SK-N-SH treated with all-trans-retinoic acid at 6 μM for 48 hours (cell line): ENCODE measurements at places on chromosomes 2 and 18.

- no peak for ATAC-seq
These were observed 52.7 kb downstream of the FAM171B start for GRCh38 chr2:186746584-186746983.

DNA sequence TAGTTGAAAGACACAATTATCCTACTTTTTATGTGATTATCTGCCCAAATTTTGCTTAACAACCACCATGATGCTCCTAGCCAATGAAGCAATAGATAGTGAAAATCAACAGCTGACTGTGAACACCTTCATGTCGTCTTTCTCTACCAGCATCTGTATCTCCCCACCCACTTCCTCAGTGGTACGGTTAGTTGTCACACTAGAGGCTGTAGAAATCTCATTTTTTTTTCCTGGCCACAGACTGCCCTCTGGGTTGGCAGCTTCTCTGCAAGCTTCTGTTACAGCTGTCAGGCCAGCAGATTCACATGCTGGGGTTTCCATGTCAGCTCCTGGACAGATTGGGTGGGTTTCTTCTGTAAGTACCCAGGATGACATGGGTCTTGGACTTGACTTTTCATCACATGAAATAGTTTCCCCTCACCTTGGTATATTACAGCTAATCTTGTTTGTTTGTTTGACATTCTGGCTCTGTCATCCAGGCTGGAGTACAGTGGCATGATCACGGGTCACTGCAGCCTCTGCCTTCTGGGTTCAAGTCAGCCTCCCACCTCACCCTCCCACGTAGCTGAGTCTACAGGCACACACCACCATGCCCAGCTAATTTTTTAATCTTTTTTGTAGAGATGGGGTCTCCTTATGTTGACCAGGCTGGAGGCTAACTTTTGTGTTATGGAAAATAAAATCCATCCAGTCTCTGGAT, 24.3 kb downstream of the STAT4 start:
- ATAC-seq: no peak

DNA sequence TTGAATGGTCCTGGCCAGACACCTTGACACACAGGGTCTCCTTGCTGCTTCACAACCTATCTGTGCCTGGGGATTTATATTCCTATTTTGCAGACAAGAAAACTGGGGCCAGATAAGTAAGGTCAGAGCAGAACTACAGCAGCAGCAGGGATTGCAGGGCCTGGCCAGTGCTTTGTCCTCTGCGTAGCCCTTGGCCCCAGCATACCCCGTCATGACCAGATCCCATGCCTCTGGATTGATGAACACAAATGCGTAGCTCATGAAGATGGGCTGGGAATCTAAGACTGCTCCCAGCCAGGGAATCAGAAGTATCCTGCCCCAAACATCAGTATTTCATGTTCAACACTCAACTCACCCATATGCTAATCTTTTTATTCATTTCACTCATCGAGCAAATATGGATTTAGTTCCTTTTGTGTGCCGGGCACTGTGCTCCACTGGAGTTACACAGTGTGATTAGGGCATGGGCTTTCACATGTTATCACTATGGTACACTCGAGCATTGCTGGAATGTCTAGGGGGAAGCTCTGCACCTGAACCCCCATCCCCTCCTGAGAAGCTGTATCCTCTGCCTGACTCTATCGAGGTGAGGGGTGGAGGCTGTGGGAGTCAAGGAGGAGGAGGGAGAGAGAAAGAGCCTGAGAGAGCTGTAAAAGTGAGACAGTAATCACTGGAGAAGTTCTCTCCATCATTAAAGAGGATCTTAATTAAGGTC, 143.3 kb downstream of the CYP26B1 start:
- no peak for ATAC-seq

DNA sequence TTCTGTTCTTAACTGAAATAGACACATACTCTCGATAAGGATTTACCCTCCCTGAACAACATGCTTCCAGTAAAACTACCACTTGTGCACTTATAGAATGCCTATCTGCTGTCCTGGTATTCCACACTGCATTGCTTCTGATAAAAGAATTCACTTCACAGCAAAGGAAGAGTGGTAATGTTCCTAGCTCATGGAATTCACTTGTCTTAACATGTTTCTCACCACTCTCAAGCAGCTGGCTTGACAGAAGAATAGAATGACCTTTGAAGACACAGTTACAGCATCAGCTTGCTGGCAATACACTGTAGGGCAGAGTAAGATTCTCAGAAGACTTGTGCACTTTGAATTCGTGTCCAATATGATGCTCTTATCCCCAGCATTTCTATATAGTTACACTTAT, 524.1 kb upstream of the CNTNAP5 start:
- no peak for ATAC-seq

- ATAC-seq: no peak
These were observed 222.6 kb downstream of the TWIST2 start for GRCh38 chr2:239070466-239070865.

DNA sequence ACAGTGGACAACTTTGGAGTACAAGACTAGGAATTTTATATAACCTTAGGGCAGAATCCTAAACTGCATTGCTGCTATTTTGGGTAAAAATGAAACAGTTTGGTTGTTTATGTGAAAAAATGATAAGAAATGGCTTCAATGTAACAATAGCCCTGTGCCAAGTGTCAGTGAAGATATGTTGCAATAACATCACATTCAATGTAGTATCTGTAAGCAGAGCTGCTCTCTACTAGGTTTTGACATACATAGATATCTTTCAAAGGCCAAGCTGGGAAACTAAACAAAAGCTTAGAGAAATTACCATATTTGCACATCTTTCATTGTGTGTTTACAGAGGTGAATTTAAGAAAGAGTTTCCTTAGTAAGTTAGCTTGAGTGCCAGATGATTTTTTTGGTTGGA, 135.0 kb upstream of the DOK6 start:
- no peak for ATAC-seq

GRCh38 chr2:47049502-47049901, 105.6 kb downstream of the STPG4 start:
- ATAC-seq: no peak

DNA sequence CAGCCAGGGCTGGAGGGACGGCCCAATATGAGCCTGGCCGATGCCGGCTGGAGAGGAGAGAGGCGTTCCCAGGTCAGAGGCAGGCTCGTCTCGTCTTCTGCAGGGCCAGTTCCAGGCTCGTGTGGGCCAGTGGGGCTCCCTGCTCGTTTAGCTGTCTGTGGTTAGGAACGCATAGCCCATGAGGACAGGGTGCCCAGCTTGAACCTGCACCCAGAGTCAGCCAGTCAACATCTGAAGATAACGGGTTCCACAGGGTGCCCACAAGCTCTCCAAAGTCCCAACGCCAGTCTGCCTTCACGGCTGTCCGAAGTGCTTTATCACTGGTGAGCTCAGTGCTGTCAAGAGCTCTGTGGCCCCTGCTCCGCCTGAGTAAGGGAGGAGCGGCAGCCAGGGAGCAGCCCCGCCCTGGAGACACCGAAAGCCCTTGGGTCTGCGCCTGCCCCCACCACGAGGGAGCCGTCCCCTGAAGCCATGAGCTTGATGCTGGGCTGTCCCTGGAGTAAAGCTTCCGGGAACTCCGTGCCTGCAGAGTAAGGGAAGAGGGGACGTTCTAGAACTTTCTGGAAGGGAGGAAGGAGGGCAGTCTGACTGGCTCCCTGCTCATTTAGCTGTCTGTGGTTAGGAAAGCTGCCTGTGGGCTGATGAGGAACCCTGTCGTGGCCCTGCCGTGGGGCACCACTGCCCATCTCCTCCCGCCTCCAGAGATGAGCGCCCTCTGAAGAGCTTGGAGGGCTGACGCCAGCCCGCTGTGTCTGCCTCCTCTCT, 2.7 kb upstream of the HSBP1L1 start:
- no peak for ATAC-seq

- ATAC-seq: peak; percentile 93
These were observed 266.5 kb downstream of the HRH4 start for GRCh38 chr18:24726727-24727492.

- ATAC-seq: no peak
These were observed 121.8 kb upstream of the SLC1A4 start for GRCh38 chr2:64867253-64867996.

GRCh38 chr2:152402780-152403759, 68.1 kb downstream of the FMNL2 start:
- ATAC-seq: no peak

- ATAC-seq: no peak
These were observed 848.8 kb downstream of the MBD2 start for GRCh38 chr18:53375621-53376020.

- no peak for ATAC-seq
These were observed 41.8 kb downstream of the TIMM21 start for GRCh38 chr18:74190086-74190485.

- no peak for ATAC-seq
These were observed 138.5 kb downstream of the MTX2 start for GRCh38 chr2:176407706-176408105.

DNA sequence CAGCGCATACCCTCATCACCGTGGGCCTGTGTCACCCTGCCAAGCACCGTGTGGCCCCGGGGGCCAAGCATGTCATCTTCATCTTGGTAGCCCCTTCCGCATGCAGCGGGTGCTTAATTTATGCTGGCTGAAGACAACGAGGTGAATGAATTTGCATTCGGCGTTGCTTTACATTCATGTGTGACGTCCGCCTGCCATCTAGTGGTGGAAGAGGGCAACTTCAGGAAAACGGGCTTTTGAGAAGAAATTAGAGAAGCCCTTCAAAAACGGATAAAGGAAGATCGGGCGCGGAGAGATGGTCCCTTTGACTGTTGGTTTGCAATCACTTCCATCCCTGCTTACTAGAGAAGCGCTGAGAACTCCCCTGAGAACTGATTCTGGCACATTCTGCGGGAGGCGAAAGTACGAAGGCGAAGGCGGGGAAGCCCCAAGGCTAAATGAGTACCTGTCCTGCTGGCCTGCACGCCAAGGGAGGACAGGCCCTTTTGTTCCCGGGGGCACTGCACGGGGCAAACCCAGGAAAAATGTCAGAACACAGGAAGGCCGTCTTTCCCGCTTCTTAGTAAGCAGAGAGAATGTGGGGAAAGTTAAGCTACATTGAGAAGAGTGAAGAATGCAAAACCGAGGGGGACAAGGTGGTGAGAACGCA, 145.9 kb downstream of the ZNF516 start:
- 0 out of 3 replicates have a peak, but pooled peaks have one; percentile 17 for ATAC-seq

DNA sequence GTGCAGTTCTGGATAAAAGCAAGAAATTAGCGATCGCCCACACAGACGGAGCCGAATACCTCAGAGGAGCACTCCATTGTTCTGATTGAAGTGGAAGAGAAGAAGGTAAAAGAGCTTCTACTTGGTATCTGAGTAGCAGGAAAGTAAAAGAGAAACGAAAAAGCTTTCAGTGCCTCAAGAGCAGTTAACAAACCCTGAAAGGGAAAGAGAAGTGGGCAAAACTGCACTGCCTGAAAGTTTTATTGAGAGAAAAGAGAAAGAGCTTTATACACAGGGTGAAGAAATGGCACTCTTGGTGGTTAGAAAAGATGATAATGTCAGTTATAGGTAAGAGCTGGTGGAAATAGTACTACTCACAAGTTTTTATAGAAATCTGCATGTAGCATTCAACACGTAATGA, 192.8 kb downstream of the CDCA7 start:
- no peak for ATAC-seq

- no peak for ATAC-seq
These were observed 169.2 kb downstream of the KLHL29 start for GRCh38 chr2:23554054-23554697.

GRCh38 chr18:45974088-45974536, 7.0 kb upstream of the EPG5 start:
- ATAC-seq: peak; percentile 93
